ENCODE measurements at places on chromosomes 12 and 14.

DNA sequence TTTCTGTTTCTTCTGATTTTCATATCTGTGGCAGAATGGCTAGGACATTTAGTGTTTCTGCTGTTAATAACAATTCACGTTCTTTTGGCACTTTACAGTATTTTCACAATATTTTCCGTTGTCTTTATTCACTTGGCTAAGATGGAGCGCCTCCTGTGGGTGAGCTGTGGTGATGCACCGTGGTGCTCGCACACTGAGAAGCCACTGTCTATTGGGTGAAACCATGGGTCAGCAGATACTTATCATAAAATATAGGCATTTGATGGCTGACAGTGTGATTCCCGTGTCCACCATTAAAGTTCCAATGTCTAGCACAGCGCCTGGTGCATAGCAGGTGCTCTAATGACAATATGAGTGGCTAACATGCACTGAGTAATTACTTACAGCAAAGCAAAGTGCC, 141.8 kb downstream of the VRK1 start:
- no peak for DNase-seq

DNA sequence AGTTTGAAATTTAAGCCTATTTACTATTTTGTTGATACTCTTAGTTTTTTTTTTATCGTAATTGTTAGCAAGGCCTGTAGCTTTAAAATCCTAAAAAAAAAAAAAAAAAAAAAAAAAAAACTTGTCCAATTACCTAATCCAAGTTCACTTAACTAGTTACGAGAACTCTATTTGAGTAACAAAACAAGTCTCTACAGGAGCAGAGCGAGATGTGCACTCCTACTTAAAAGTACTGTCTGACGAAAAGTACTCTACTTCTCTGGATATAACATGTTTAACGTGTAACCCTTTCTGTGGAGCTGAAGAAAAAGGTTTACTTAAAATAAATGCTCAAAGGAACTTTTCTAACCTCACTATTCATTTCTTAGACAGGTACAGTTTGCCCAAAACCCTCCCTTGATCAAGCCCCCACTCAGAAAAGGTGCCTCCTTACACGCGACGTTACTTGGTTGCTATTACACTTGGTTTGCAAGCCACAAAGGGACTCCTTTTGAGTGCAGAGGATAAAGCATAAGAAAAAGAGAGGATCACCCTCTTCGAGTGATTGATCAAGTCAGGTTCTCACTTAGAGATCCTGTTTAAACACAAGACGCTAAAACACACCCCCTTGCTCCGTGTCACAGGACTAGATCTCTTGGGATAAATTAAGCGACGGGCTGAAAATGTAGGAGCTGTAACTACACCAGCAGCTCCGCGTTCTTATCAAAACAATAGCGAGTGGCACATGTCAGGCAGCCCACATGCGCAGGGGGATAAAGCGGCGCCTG, 2.2 kb downstream of the BAZ1A start:
- no peak for DNase-seq

GRCh38 chr14:82419933-82420332, 886.3 kb upstream of the SEL1L start:
- DNase-seq: no peak

- DNase-seq: no peak
Measured at GRCh38 chr14:75023108-75023507, 20.4 kb downstream of the EIF2B2 start.

- no peak for DNase-seq
Measured at GRCh38 chr14:55537782-55538181, 42.2 kb upstream of the KTN1 start.

- no peak for DNase-seq
Measured at GRCh38 chr12:110744601-110745264, 2.0 kb upstream of the PPP1CC start.

- DNase-seq: no peak
Measured at GRCh38 chr14:32545506-32546210, 216.6 kb downstream of the AKAP6 start.

DNA sequence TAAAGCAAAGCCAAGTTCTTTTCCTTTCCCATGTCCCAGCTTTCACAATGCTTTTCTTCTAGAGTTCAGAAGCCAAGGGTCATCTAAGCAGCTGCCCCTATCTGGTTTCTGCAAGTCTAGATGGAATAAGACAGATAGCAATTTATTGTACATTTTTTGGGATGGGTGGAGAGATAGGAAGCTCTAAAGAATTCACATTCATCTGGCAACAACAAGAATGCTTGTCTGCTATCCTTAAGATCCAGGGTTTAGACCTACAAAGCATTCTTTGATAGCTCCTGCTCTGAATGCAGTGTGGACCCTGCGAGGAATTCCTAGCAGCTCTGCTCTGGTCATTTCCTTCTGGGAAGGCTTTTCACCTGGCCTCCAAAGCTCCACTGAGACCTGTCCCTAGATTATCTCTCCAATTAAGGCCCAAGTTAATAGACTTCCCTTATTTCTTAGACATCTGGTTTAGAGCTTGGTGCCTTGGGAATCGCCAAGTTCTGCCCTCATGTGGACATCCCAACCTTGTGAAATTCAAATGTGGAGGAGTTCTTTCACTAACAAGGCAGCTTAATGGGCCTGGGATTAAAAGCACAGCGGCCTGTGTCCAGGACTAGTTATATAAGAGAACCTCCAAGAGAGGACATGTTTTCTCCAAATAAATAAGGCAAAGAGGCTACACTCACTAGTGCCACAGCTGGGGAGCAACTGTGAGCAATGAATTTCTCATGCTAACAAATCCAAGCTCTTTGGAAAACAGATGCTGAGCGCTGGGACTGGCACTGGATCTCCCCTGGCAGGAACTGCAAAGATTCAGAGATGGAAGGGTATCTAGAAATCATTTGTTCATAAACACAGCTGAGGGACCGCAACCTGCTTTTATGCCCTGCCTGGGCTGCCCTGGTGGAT, 384.5 kb upstream of the DDHD1 start:
- DNase-seq: no peak

GRCh38 chr14:94025720-94026119, 420 bp upstream of the OTUB2 start:
- no peak for DNase-seq

- DNase-seq: no peak
Measured at GRCh38 chr14:84929834-84930233, 600.1 kb upstream of the FLRT2 start.

DNA sequence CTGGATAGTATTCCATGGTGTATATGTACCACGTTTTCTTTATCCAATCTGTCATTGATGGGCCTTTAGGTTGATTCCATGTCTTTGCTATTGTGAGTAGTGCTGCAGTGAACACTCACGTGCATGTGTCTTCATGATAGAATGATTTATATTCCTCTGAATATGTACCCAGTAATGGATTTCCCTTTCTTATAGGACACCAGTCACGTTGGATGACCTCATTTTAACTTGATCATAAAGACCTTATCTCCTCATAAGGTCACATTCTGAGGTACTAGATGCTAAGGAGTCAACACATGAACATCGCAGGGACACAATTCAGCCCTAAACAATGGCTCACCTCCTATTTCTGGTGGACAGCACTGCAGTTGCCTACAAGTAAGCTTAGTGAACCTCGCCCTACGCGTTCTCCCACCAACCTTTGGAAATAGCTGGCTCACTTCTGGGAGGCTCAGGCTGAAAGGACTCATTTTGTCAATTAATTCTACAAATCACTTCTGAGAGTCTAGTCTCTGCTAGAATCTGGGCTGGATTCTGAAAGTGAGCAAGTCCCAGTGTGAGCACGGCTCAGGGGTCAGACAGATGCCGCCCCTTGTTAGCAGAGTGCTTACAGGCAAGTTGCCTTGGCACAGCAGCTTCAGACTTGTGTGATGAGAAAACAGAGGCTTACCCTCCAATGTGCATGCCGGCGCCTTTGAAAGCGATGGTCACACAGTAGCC, 183.8 kb upstream of the GSC start:
- DNase-seq: no peak

- no peak for DNase-seq
Measured at GRCh38 chr14:101217616-101218371, 314.3 kb upstream of the RTL1 start.

DNA sequence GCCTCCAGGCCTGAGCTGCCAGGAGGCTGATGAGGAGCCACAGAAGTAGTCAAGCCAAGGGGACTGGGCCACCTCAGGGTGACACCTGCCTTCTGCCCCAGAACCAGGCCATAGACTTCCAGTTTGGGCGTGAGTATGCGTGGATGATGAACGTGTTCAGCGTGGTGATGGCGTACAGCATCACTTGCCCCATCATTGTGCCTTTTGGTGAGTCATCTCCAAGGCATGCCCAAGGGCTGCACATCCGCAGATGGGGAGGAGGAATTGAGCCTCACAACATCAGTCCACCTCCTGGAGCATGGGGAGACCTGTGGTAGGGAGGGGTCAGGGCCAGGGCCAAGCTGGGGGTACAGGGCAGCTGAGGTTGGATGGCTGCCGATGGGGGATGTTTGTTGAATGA, 22.3 kb downstream of the NGB start:
- DNase-seq: no peak

GRCh38 chr14:100110816-100111215, 45.6 kb downstream of the EVL start:
- DNase-seq: no peak

GRCh38 chr12:27335364-27336281, 3.0 kb downstream of the BMAL2 start:
- DNase-seq: no peak

DNA sequence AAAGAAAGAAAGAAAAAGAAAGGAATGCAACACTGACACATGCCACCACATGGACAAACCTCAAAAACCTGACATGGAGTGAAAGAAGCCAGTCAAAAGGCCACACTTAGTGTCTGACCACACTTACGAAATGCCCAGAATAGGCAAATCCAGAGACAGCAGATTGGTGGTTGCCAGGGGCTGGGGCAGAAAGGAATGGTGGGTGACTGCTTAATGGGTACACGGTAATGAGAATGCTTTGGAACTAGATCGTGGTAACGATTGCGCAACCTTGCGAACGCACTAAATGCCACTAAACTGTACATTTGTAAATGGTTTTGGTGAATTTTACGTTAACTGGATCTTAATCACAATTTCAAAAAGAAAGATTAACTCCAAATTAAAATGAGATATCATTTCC, 39.5 kb downstream of the SCARB1 start:
- DNase-seq: no peak

GRCh38 chr14:77103951-77104350, 5.9 kb downstream of the CIPC start:
- no peak for DNase-seq

- DNase-seq: peak; percentile 45
Measured at GRCh38 chr12:4011597-4011996, 138.4 kb upstream of the PARP11 start.

- DNase-seq: no peak
Measured at GRCh38 chr12:128978067-128978466, 124.8 kb downstream of the GLT1D1 start.

Data from HuH-7.5 (cell line).